Activated CD8-positive, alpha-beta T cell treated with anti-CD3 and anti-CD28 coated beads for 36 hours (primary cell): ENCODE measurements at places on chromosomes 11 and 22. TPM values are rescaled to one million over a fixed set of nuclear protein-coding genes. Genes with fewer than 3 reads are reported as not detected.

The NLRP6 gene
- 3.3 TPM for total RNA-seq

DNA sequence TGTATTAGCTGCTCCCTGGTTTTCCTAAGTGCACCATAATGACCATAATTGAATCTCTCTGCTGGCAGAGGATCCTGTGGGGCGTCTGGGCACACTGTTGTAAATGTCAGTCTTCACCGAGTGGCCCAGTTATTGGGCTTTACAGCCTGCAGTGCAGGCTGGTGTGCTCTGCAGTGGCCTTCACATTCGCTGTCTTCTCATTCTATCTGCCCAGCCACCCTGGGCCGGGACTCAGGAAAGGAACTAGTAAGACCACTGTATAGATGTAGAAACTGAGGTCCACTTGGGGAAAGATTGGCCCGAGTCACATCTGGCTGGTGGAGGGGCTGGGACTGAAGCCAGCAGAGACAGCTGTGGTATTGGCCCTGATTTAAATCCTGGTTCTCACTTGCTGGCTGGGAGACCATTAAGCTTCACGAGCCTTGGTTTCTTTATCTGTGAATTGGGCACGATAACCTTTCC, 49.3 kb downstream of the TSPAN18 start:
- H3K27me3 ChIP-seq, result peaks cover 4% of the 10 kb centered on the region
- no peak overlapping the region for H3K27ac ChIP-seq
- H3K4me3 ChIP-seq, result no peak overlapping the region
- H3K4me1 ChIP-seq, result no peaks in the 10 kb centered on the region

- H3K27ac ChIP-seq, result peak overlapping the region; percentile 94
- H3K36me3 ChIP-seq, result no peaks in the 10 kb centered on the region
- no peaks in the 10 kb centered on the region for H3K27me3 ChIP-seq
- DNase-seq, result peak; percentile 71
- H3K4me1 ChIP-seq, result peaks cover 23% of the 10 kb centered on the region
Measured at GRCh38 chr11:72223615-72224563, 678 bp upstream of the INPPL1 start.

- peaks cover 22% of the 10 kb centered on the region for H3K4me1 ChIP-seq
- H3K36me3 ChIP-seq, result no peaks in the 10 kb centered on the region
- peak; percentile 84 for DNase-seq
- peak overlapping the region; percentile 84 for H3K27ac ChIP-seq
- peaks cover 5% of the 10 kb centered on the region for H3K27me3 ChIP-seq
Measured at GRCh38 chr11:86193297-86194095, 51.1 kb upstream of the EED start.

- H3K36me3 ChIP-seq, result no peaks in the 10 kb centered on the region
- H3K4me1 ChIP-seq, result no peaks in the 10 kb centered on the region
- H3K27me3 ChIP-seq, result peaks cover 18% of the 10 kb centered on the region
- DNase-seq, result no peak
Measured at GRCh38 chr22:43745783-43746356, 66.2 kb downstream of the EFCAB6 start.

The SLC22A8 gene
- not detected for total RNA-seq

DNA sequence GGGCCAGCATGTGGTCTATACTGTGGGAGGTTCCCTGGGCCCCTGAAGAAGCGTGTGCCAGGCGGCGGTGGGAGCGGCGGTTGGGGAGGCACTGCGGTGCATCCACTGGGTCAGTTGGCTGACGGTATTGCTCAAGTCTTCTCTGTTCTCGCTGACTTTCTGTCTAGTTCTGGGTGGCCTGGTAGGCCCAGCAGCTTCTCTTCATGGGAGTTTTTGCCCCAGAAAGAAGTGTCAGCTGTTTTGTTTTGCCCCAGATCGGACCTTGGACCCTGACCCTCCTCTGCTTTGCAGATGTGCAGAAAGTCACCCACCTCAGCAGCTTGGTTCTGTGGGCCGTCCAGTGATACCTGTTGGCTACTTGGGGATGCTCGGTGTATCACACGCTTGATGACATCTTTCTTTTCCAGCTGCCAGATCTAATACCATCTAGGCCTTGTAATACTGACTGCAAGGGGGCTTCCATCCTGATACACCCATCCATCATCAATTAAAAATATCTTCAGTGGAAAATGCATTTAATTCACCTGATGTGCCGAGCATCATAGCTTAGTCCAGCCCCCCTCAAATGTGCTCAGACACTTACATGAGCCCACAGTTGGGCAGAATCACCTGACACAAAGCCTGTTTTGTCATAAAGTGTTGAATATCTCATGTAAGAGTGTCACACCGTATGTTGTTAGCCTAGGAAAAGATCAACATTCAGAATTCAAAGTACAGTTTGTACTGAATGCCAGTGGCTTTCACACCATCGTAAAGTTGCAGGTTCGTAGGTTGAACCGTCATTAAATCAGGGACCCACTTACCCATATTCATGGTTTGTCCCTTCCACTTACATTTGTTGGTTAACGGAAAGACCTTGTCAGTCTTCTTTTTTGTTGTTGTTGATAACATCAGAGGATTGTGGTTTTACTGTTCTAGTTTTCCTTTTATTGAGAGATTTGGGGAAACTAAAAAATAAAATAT, 13.9 kb downstream of the ZBED4 start:
- peak overlapping the region; percentile 28 for H3K27ac ChIP-seq
- H3K4me1 ChIP-seq, result peaks cover 63% of the 10 kb centered on the region
- peaks cover 65% of the 10 kb centered on the region for H3K36me3 ChIP-seq
- no peaks in the 10 kb centered on the region for H3K27me3 ChIP-seq
- H3K4me3 ChIP-seq, result no peak overlapping the region

GRCh38 chr22:48103126-48103875, 1340.9 kb downstream of the TBC1D22A start:
- H3K27me3 ChIP-seq, result peaks cover 3% of the 10 kb centered on the region
- no peak for DNase-seq
- no peaks in the 10 kb centered on the region for H3K36me3 ChIP-seq
- H3K4me1 ChIP-seq, result peaks cover 17% of the 10 kb centered on the region
- H3K27ac ChIP-seq, result no peak overlapping the region

The TUBA8 gene
- total RNA-seq, result 0.56 TPM

The C22orf42 gene
- total RNA-seq, result not detected

The CCDC15 gene
- 4.8 TPM for total RNA-seq

The F2 gene
- total RNA-seq, result not detected

DNA sequence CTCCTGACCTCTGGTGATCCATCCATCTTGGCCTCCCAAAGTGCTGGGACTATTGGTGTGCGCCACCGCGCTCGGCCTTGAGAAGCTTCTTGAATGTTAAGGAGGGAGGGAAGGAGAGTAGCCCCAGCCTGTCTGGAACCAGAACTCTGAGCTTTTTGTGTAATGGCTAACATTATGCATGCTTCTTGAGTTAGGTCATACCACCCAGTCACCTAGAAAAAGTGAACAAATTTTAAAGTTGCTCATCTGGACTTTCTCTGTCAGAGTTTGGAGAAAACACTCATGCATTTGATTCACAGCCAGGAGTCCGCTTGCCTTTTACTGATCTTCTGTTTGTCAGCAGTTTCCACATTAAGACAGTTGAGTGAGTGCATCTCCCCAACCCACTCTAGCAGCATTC, 82.1 kb downstream of the PPP6R3 start:
- DNase-seq, result no peak
- H3K27me3 ChIP-seq, result no peaks in the 10 kb centered on the region
- peaks cover 74% of the 10 kb centered on the region for H3K4me1 ChIP-seq
- peaks cover 78% of the 10 kb centered on the region for H3K36me3 ChIP-seq

The GAL3ST1 gene
- not detected for total RNA-seq

DNA sequence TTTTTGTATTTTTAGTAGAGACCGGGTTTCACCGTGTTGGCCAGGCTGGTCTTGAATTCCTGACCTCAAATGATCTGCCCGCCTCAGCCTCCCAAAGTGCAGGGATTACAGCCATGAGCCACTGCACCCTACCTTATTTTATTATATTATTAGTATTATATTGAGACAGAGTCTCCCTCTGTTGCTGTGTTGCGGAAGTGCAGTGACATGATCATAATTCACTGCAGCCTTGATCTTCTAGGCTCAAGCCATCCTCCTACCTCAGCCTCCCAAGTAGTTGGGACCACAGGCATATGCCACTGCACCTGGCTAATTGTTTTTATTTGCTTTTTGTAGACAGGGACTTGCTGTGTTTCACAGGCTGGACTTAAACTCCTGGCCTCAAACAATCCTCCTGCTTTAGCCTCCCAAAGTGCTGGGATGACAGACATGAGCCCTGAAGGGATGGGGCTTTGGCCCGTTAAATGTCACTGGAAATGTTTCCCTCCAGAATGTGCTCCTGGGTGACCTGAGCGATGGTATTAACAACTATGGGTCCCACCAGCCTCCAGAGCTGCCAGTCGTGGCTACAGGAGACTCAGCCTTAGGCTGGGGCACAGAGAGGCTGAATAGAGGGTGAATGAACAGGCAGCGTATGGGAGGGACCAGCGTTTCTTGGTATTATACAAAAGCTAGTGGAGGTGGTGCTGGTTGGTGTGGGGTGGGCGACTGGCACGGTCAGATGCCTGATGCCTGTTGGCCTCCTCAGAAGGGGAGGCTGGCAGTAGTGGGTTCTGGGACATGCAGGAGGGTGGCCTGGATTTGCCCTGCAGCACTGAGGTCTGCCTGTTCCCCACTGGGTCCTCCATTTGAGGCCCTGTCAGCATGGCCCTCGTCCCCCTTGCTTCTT, 7.3 kb downstream of the TANGO2 start:
- H3K27me3 ChIP-seq, result no peaks in the 10 kb centered on the region
- peaks cover 16% of the 10 kb centered on the region for H3K4me1 ChIP-seq
- peak; percentile 44 for DNase-seq
- no peak overlapping the region for H3K4me3 ChIP-seq

DNA sequence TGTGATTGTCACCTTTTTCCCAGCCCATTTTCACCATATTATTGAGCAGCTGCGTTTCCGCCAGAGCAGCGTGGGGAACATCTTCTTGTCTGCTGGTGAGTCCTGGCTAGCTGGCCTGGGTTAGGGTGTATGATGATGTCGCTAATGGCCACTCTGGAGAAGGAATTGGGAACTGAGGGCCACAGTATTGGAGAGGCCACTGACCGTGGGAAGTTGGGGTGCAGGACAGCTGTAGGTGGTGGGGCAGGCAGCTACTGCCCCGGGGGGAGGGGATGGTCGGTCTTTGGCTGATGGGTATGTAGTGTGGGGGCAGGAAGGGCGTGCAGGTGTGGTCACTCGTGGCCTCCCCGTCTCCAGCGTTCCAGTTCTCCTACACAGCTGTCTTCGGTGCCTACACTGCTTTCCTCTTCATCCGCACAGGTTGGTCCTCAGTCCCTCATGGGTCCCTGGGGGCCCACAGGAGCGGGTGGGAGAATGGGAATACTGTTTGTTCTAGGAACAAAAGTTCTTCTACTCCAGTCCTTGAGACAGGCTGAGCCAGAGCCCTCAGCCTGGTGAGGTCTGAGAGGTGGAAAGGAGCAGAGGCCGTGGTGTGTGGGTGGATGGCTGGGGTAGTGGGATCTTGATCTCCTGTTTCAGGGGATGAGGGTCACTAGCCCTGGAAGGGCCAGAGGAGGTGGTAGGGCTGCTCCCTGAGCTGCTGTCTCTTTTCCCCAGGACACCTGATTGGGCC, 2.1 kb downstream of the RCE1 start:
- no peak overlapping the region for H3K27ac ChIP-seq
- H3K36me3 ChIP-seq, result peaks cover 24% of the 10 kb centered on the region
- peaks cover 34% of the 10 kb centered on the region for H3K4me1 ChIP-seq
- no peaks in the 10 kb centered on the region for H3K27me3 ChIP-seq
- H3K4me3 ChIP-seq, result peak overlapping the region; percentile 93

DNA sequence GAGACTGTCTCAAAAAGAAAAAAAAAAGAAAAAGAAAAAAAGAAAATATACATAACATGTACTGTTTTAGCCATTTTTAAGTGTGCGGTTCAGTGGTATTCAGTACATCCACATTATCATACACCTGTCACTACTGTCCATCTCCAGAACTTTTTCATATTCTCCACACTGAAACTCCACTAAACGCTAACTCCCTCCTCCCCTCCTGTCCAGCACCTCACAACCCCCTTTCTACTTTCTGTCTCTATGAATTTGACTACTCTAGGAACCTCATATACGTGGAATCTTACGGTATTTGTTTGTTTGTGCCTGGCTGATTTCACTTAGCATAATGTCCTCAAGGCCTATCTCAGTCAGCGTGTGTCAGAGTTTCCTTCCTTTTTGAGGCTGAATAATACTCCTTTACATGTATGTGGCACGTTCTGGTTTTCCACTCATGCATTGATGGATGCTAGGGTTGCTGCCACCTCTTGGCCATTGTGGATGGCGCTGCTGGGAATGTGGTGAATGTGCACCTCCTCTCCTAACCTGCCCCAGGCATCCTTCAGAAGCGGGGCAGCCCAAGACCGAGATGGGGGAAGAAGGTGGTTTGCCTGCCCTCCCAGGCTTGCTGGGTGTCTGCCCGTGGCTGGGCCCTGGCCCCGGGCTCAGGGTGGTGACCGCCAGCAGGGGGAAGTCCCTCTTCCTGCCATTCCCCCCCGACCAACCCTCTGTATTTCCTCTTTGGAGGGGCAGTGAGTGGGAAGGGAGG, 60.5 kb downstream of the BCR start:
- peaks cover 90% of the 10 kb centered on the region for H3K4me1 ChIP-seq
- peak; percentile 56 for DNase-seq
- peak overlapping the region; percentile 53 for H3K27ac ChIP-seq

- no peak overlapping the region for H3K27ac ChIP-seq
- no peak for DNase-seq
- H3K36me3 ChIP-seq, result no peaks in the 10 kb centered on the region
- H3K4me3 ChIP-seq, result no peak overlapping the region
- peaks cover 5% of the 10 kb centered on the region for H3K4me1 ChIP-seq
- H3K27me3 ChIP-seq, result peaks cover 3% of the 10 kb centered on the region
Measured at GRCh38 chr11:122158171-122158570, 42.2 kb upstream of the BLID start.

DNA sequence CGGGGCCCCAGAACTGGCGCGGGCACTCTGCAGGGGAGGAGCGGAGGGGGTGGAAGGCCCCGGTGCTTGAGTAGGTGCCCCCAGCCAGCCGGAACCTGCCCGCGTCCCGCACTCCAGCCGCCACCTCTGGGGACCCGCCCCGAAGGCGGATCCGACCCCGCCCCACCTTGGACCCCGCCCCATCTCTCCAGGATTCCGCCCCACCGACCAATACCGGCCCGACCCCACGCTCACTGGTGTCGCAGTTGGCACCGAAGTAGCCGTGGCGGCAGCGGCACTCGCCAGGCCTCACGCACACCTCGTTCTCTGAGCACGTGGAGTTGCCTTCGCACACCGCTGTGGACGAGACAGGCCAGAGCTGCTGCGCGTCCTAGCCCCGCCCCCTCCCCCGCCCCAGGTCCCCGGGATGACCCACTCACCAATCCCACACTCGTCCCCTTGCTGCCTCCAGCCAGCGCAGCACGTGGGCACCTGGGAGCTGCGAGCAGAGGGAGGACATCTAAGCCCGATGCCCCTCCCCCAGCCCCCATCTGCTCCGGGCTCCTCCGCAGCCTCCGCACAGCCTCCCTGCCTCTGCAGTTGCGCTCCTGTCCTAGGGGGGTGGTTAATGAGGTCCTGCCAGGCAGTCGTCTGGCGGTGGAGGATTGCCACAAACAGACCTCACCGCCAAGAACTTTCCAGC, 6.0 kb downstream of the SCARF2 start:
- H3K36me3 ChIP-seq, result no peaks in the 10 kb centered on the region
- DNase-seq, result no peak
- peak overlapping the region; percentile 24 for H3K4me3 ChIP-seq
- no peak overlapping the region for H3K27ac ChIP-seq
- H3K4me1 ChIP-seq, result peaks cover 17% of the 10 kb centered on the region
